ENCODE measurements at places on chromosomes 7 and 10. TPM values are rescaled to one million over a fixed set of nuclear protein-coding genes. Genes with fewer than 3 reads are reported as not detected.

- DNase-seq: no peak
- no peak overlapping the region for H3K4me3 ChIP-seq
- H3K36me3 ChIP-seq: no peaks in the 10 kb centered on the region
Measured at GRCh38 chr10:98088186-98088971, 46.1 kb upstream of the R3HCC1L start.

DNA sequence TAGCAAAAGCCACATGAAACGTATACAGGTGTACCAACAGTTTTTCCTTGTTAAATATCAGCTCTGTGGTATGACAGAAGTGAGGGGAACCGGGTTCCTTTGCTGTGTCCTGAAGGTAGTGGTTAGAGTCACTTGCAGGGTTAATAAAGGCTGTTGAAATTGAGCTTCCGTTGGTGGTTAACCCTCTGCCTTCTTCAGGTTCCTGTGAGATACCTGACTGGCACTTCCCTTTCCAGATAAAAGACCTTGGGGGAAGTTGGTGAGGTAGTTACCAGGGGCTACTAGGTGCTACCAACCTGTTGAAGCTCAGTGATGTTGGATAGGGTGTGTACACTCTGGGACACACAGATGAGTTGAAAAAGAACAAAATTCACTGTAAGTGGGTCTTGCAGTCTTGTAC is 384.1 kb downstream of the GATA3 start:
- H3K4me1 ChIP-seq: no peaks in the 10 kb centered on the region
- H3K27ac ChIP-seq: no peak overlapping the region
- DNase-seq: peak; percentile 26
- no peak overlapping the region for H3K4me3 ChIP-seq

DNA sequence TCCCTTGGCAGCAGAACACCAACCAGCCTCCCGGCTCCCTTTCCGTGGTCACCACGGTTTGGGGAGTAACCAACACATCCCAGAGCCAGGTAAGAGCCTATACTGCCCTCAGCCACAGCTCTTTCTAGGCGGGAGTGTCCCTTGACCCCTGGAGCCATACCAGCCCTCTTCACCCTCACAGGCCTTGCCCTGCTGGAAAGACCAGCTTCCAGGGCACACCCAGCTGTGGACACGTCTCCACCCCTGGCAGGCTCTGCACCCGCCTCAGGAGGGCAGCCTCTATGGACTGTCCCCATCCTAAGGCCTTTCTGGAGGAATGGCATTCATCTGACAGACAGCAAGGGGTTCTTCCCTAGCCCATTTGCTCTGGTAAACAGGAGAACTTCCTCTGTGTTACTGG is 57.5 kb upstream of the PPIF start:
- H3K4me1 ChIP-seq: peaks cover 79% of the 10 kb centered on the region
- H3K4me3 ChIP-seq: no peak overlapping the region
- no peaks in the 10 kb centered on the region for H3K27me3 ChIP-seq
- H3K36me3 ChIP-seq: peaks cover 54% of the 10 kb centered on the region

GRCh38 chr7:66539264-66539623 is 89.4 kb upstream of the KCTD7 start:
- peaks cover 23% of the 10 kb centered on the region for H3K36me3 ChIP-seq
- no peaks in the 10 kb centered on the region for H3K27me3 ChIP-seq
- no peak overlapping the region for H3K4me3 ChIP-seq
- DNase-seq: no peak
- no peaks in the 10 kb centered on the region for H3K4me1 ChIP-seq

- H3K4me3 ChIP-seq: no peak overlapping the region
- H3K27me3 ChIP-seq: no peaks in the 10 kb centered on the region
- no peaks in the 10 kb centered on the region for H3K36me3 ChIP-seq
- no peak for DNase-seq
Measured at GRCh38 chr7:43501870-43502269, 81.0 kb upstream of the STK17A start.

DNA sequence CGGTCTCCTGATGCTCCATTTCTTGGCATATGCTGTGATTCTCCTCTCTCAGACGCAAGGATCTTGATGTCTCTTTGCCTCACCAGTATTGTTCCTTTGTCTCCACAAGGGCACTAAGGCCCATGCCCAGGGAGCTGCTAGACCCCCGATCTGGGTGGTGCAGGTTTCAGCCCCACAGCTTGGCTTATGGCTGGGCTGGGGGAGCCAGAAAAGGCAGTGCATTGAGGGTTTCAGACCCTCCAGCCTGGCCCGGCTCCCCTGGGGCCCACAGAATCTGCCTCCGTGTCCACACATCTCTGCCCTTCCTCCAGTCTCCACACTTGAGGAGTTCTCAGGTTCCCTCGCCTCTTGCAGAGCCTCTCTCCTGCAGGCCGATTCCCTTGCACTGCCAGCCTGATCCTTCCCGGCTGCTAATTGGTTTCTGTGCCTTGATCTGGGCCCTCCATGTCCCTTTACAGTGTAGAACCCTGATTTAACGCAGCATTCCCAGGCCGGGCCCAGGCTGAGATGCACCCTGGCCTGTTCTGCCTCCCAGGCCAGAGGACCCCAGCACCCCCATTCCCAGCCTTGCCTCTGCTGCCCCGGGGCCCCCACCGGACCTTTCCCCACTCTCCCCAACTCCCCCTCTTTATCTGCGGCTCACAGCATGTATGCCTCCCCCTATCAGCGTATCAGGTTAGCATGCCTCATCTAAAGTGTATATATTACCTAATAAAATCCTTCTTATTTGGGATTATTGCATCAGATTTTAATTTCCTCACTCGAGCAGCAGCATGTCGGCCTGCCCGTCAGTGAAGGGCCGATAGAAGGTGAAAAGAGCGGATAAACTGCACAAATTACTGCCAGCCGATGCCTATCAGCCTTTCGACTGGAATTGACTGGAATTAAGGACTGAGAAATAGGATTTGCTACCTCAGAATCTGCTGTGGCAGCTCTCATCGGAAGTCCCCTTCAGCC is 145.7 kb downstream of the C10orf105 start:
- no peak overlapping the region for H3K27ac ChIP-seq
- H3K4me3 ChIP-seq: no peak overlapping the region
- H3K27me3 ChIP-seq: no peaks in the 10 kb centered on the region
- no peaks in the 10 kb centered on the region for H3K4me1 ChIP-seq
- no peak for DNase-seq

- H3K27me3 ChIP-seq: no peaks in the 10 kb centered on the region
- DNase-seq: no peak
- H3K4me1 ChIP-seq: no peaks in the 10 kb centered on the region
Measured at GRCh38 chr10:110446954-110447608, 50.6 kb upstream of the DUSP5 start.

DNA sequence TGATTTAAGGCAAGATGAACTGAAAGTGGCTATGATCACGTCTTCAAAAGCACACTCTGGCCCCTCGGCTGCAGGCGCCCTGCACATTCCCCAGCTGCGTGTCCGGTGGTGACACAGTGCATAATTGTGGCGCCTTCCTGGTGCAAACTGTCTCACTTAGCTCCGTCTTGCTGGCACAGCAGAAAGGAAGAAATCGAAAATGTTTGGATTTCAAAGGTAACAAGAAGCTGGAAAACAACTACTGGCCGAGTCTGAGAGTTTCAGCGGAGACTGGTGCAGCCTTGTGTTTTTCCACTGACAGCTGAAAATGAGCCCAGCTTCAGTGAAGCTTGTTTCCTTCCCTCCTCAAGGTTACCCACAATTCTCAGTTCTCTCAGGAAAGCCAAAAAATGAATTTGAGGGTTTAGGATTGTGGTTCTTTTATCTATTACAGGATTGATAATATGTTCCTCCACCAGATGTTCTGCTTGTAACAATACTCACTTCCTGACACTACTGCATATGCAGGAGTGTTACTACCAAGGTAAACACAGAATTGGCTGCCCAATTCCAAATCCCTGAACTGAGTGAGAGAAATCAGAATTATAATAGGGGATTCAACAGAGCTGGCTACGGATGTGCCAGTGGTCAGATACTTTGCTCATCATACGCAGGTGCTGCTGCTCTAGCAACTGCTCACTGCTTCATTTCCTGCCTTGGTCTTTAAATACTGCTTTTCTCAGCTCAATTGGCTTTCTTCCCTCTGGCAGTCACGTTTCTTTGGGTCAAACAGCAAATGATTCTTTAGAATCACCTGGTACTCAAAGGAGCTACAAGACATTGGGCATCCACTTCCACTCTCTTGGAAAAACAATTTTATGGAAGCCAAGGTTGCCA is 63.7 kb downstream of the TRUB1 start:
- H3K4me3 ChIP-seq: peak overlapping the region; percentile 20
- DNase-seq: peak; percentile 20
- H3K27ac ChIP-seq: no peak overlapping the region
- no peaks in the 10 kb centered on the region for H3K4me1 ChIP-seq

- no peak overlapping the region for H3K27ac ChIP-seq
- H3K36me3 ChIP-seq: peaks cover 67% of the 10 kb centered on the region
- H3K27me3 ChIP-seq: no peaks in the 10 kb centered on the region
- no peaks in the 10 kb centered on the region for H3K4me1 ChIP-seq
Measured at GRCh38 chr7:112331492-112331891, 118.8 kb upstream of the IFRD1 start.

DNA sequence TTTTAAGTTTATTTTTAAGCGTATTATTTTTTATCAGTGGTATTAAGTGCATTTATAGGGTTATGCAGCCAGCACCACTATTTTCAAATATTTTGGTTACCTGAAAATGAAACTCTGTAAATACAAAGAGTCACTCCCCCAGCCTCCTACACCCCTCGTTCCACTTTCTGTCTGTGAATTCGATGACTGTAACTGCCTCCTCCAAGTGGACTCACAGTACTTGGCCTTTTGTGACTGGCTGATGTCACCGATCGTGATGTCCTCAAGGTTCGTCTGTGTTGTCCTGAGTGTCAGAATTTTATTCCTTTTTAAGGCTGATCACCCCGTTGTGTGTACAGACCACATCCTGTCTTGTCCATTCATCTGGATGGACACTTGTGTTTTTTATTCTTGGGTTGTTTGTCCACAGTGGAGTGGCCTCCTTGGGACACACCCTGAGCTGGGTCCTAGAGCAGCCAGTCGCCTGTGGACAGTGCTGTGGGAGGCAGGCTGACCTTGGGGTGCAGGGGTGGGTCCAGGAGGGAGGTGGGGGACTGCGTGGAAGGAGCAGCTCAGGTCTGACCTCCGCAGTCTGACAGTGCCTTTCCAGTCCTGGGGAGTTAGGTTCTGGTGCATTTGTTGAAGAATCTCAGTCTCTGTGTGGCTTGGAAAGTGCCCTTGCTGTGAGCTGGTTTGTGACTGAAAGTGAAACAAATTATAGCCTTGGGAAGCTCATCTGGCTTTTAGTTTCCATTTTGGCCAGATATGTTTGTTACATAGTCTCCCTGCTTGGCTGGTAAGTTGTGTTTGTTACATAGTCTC is 6.9 kb downstream of the MTG1 start:
- no peaks in the 10 kb centered on the region for H3K27me3 ChIP-seq
- no peak overlapping the region for H3K4me3 ChIP-seq
- peaks cover 100% of the 10 kb centered on the region for H3K36me3 ChIP-seq
- DNase-seq: no peak

GRCh38 chr7:47808321-47808720 is 139.9 kb downstream of the PKD1L1 start:
- no peak for DNase-seq
- H3K4me3 ChIP-seq: no peak overlapping the region
- H3K36me3 ChIP-seq: no peaks in the 10 kb centered on the region
- peaks cover 15% of the 10 kb centered on the region for H3K4me1 ChIP-seq

- H3K27ac ChIP-seq: no peak overlapping the region
- no peaks in the 10 kb centered on the region for H3K36me3 ChIP-seq
- no peak overlapping the region for H3K4me3 ChIP-seq
- no peaks in the 10 kb centered on the region for H3K4me1 ChIP-seq
Measured at GRCh38 chr7:152902054-152902453, 142.5 kb downstream of the ACTR3B start.

GRCh38 chr10:5234106-5234860 is 37.6 kb downstream of the AKR1C4 start:
- H3K4me3 ChIP-seq: no peak overlapping the region
- peak; percentile 67 for DNase-seq
- H3K36me3 ChIP-seq: no peaks in the 10 kb centered on the region

GRCh38 chr10:17792991-17793390 is 16.2 kb upstream of the MRC1 start:
- H3K4me1 ChIP-seq: no peaks in the 10 kb centered on the region
- DNase-seq: no peak
- peak overlapping the region; percentile 52 for H3K27ac ChIP-seq
- H3K4me3 ChIP-seq: no peak overlapping the region
- no peaks in the 10 kb centered on the region for H3K36me3 ChIP-seq

- H3K4me1 ChIP-seq: no peaks in the 10 kb centered on the region
- no peaks in the 10 kb centered on the region for H3K36me3 ChIP-seq
- peaks cover 6% of the 10 kb centered on the region for H3K27me3 ChIP-seq
- H3K27ac ChIP-seq: no peak overlapping the region
- no peak for DNase-seq
Measured at GRCh38 chr7:26574476-26574875, 282.8 kb downstream of the SNX10 start.

The KRIT1 gene
- total RNA-seq: 249 TPM

DNA sequence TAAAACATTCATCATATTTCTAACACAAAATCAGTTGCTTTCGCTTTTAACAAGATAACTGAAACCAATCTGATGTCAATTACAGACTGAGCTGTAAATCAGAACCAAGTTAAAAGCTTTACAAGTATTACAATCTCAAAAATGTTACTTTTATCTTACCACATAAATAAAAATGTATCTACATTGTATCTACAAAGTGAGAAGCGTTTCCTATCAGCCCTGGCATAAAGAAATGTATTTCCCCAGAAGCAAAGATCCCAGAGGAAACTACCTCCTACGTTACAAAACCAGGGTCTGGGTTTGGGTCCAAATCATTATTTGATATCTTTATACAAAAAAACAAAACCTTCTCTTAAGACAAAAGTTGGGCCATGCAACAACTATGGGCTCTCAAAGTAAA is 2.6 kb downstream of the SMURF1 start:
- H3K27me3 ChIP-seq: no peaks in the 10 kb centered on the region
- H3K36me3 ChIP-seq: no peaks in the 10 kb centered on the region
- no peak for DNase-seq
- peak overlapping the region; percentile 93 for H3K4me3 ChIP-seq

GRCh38 chr10:123043409-123043925 is 34.7 kb downstream of the ACADSB start:
- peaks cover 53% of the 10 kb centered on the region for H3K36me3 ChIP-seq
- no peak overlapping the region for H3K4me3 ChIP-seq
- no peaks in the 10 kb centered on the region for H3K4me1 ChIP-seq
- peak; percentile 85 for DNase-seq
- no peak overlapping the region for H3K27ac ChIP-seq

DNA sequence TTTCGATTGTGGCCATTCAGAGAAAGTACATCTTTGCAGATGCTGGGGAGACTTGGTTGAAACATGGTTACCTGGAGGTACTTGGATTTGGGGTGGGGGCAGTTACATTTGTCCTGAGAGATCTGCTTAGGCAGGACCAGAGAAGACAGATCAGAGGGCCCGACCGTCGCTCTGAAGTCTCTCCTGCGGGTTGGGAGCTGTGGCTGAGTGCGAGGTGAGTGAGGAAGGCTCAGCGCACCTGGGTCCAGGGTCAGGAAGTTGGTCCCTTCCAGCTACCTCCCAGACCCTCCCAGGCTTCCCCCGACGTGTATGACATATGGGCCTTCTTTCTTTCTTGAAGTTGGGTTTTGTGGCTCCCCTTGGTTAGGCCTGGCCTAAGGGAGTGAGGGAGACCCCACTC is 56.3 kb downstream of the LHPP start:
- no peak for DNase-seq
- H3K36me3 ChIP-seq: peaks cover 23% of the 10 kb centered on the region
- H3K4me1 ChIP-seq: peaks cover 10% of the 10 kb centered on the region
- H3K27ac ChIP-seq: no peak overlapping the region
- no peaks in the 10 kb centered on the region for H3K27me3 ChIP-seq

The THSD7A gene
- 2.5 TPM for total RNA-seq

The EBF3 gene
- not detected for total RNA-seq

GRCh38 chr10:126243971-126244370 is 144.3 kb downstream of the ADAM12 start:
- no peak overlapping the region for H3K4me3 ChIP-seq
- no peaks in the 10 kb centered on the region for H3K27me3 ChIP-seq
- no peak overlapping the region for H3K27ac ChIP-seq
- H3K4me1 ChIP-seq: no peaks in the 10 kb centered on the region
- H3K36me3 ChIP-seq: no peaks in the 10 kb centered on the region
- DNase-seq: no peak

The CTAGE8 gene
- total RNA-seq: not detected

Data from stomach (tissue), 19 donors.